ENCODE measurements at places on chromosomes 2 and 18.

DNA sequence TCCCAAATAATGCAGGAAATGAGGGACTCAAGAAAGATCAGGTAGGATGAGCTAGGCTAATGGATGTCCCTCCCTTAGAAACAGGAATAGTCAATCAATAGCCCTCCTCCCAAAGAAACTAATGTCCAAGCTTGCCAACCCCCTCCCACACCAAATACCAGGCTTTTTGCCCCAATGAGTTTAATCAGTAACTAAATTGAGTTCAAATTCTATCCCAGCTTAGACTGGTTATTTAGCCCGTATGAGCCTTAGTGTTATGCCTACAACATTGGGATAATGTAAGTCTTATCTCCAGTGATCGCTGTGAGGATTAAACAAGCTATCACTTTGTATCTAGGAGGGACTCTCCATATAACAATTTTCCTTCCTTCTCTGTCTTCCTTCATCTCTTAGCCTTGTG lies 310.7 kb downstream of the DPP10 start:
- DNase-seq: no peak

GRCh38 chr2:46610021-46610420 lies 130.7 kb downstream of the TMEM247 start:
- no peak for DNase-seq

DNA sequence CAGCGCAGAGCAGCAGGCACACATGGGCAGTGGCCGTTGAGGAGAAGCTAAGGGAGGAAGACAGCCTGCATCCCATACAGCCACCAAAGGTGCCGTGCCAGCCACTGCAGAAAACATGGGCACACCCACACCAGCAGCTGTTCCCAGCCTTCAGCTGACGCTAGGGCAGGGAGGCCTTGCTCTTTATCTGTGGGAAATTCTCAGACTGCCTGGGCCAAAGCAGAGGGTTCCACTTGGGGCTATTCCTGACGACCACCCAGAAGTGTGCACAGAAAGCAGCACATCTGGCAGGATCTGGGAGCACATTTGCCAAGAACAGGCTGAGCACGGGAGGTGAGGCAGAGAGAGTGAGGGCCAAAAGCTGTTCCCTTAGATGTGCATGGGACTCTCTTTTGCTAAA lies 101.3 kb upstream of the SOX11 start:
- no peak for DNase-seq

DNA sequence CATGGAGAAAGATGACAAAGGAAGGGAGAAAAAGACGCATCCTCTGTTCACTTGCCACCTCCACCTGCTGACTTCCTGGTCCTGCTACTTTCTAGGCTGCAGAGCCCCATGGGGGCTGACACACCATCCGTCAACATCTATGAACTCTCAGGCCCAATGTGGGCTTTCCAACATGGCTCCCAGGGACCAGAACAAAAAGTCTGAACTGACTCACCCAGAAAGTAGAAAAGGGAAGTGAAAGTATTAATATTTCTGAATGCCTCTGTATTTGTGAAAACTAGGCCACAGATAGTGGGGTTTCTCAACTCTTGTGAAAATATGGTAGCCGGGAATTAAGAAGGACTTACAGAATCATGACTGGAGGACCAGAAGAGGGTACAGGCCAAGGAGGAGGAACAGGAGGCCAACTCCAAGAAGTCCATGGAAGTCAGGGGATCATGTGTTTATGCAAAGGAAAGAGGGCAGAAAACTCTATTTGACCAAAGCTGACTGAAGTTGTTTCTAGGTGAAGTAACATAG lies 123.1 kb upstream of the CAB39 start:
- no peak for DNase-seq

DNA sequence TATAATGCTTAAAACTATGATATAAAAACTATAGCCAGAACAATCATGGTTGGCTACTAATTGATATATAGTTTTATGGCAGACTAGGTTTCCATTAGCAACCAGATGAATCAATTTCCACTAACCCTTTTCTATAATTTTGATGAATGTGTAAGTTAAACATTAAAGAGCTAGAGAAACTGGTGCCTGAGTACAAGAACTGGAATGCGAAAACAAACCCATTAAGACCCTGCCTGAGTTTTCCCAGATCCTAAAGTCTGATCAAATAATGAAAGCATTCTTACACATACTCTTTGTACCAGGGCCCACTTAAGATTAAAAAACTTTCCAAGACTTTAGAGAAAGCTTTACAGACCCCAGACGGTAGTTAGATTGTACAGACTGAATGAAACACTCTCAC lies 21.3 kb downstream of the MRPL19 start:
- DNase-seq: no peak
